ENCODE measurements at places on chromosomes 2 and 18. TPM values are rescaled to one million over a fixed set of nuclear protein-coding genes. Genes with fewer than 3 reads are reported as not detected.

The ALPP gene
- polyA plus RNA-seq = not detected

The LRP2 gene
- polyA plus RNA-seq = not detected

The RAD51AP2 gene
- polyA plus RNA-seq = not detected

The PREPL gene
- 22.1 TPM for polyA plus RNA-seq

The BOK gene
- polyA plus RNA-seq = not detected

The MC4R gene
- polyA plus RNA-seq = not detected

GRCh38 chr2:189210250-189211087 lies 30.9 kb upstream of the COL5A2 start:
- no peak for DNase-seq
- no peaks in the 10 kb centered on the region for H3K36me3 ChIP-seq
- no peaks in the 10 kb centered on the region for H3K4me1 ChIP-seq
- H3K27me3 ChIP-seq = peaks cover 8% of the 10 kb centered on the region
- no peak overlapping the region for H3K27ac ChIP-seq
- no peak overlapping the region for H3K4me3 ChIP-seq

- peak overlapping the region; percentile 93 for H3K27ac ChIP-seq
- H3K36me3 ChIP-seq = peaks cover 9% of the 10 kb centered on the region
- peaks cover 13% of the 10 kb centered on the region for H3K4me1 ChIP-seq
- DNase-seq = peak; percentile 59
These were observed 100.0 kb downstream of the BAZ2B start for GRCh38 chr2:159516241-159516758.

DNA sequence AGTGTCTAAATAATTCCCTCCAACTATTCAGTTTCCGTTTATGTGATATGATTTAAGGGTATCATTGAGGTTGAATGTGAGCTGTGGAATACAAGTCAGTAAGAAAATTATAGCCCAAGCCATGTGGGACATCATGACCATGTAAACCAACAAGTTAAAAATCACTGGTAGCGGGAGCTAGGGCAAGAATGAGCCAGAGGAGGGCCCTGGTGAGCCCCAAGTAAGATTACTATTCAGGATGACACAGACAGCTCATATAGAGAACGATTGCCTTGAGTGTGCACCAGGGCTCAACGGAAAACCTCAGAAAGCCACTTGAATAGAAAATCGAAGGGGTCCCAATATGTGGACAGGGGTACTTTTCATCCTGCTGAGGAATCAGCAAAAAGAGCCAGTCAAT lies 87.8 kb upstream of the RBMS1 start:
- H3K27ac ChIP-seq = no peak overlapping the region
- no peak overlapping the region for H3K4me3 ChIP-seq
- no peak for DNase-seq
- no peaks in the 10 kb centered on the region for H3K4me1 ChIP-seq
- no peaks in the 10 kb centered on the region for H3K27me3 ChIP-seq
- no peaks in the 10 kb centered on the region for H3K36me3 ChIP-seq

DNA sequence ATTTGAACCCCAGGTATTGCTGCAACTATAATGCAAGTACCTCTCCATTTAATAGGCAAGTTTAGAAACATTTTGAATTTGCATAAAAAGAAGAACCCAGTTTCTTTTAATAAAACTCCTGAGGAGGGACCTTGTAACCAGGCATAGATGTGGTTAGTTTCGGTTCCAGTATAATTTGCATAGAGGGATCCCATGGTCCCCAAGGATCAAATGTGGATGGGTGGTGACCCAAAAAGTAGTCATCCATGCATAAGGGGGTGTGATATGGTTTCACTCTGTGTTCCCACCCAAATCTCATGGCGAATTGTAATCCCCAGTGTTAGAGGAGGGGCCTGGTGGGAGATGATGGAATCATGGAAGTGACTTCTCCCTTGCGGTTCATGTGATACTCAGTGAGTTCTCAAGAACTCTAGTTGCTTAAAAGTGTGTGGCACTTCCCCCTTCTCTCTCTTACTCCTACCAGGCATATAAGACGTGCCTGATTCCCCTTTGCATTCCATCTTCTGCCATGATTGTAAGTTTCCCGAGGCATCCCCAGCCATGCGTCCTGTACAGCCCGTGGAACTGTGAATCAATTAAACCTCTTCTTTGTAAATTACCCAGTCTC lies 40.2 kb upstream of the SKA1 start:
- H3K27me3 ChIP-seq = no peaks in the 10 kb centered on the region
- peaks cover 64% of the 10 kb centered on the region for H3K4me1 ChIP-seq
- peak overlapping the region; percentile 76 for H3K27ac ChIP-seq
- H3K4me3 ChIP-seq = peak overlapping the region; percentile 60

GRCh38 chr2:217293607-217294006 lies 433.7 kb upstream of the TNP1 start:
- no peak for DNase-seq
- H3K4me3 ChIP-seq = no peak overlapping the region
- H3K27ac ChIP-seq = no peak overlapping the region
- H3K27me3 ChIP-seq = peaks cover 51% of the 10 kb centered on the region
- H3K4me1 ChIP-seq = no peaks in the 10 kb centered on the region

DNA sequence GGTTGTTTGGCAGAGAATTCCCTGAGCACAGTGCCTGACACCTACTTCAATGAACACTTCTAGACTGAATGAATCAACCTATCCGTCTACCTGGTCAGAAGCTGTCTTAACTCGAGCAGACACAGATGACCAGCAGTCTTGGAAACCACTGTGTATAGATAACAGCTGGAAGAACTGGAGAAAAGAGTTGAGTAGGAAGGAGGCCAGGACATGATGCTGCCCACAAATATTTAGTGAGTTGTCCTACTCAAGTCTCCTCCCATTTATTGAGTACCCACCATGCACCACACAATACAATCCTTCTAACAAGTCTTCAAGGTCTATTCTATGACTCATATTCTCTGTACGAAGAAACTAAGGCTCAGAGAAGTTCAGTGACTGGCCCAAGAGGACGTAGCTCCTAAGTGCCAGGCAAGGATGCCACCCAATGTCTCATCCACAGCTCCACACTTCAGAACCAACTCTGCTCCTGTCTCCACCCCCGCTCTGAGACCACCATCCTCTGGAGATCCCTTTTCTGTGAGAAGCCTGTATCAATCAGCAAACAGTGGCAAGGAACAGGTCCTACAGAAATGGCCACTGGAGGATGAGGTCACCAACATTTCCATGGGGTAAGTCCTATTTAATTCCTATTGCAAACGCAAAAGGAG lies 62.2 kb downstream of the GALNT14 start:
- no peak overlapping the region for H3K27ac ChIP-seq
- no peak overlapping the region for H3K4me3 ChIP-seq
- no peaks in the 10 kb centered on the region for H3K27me3 ChIP-seq
- no peaks in the 10 kb centered on the region for H3K36me3 ChIP-seq
- DNase-seq = no peak
- no peaks in the 10 kb centered on the region for H3K4me1 ChIP-seq

GRCh38 chr2:38376346-38377049 lies 575 bp downstream of the ATL2 start:
- H3K27me3 ChIP-seq = no peaks in the 10 kb centered on the region
- H3K4me1 ChIP-seq = peaks cover 42% of the 10 kb centered on the region
- peak overlapping the region; percentile 96 for H3K27ac ChIP-seq
- peak overlapping the region; percentile 98 for H3K4me3 ChIP-seq

GRCh38 chr18:75429975-75430374 lies 2.5 kb upstream of the SMIM21 start:
- DNase-seq = no peak
- no peak overlapping the region for H3K4me3 ChIP-seq
- no peaks in the 10 kb centered on the region for H3K4me1 ChIP-seq
- H3K36me3 ChIP-seq = no peaks in the 10 kb centered on the region
- H3K27me3 ChIP-seq = peaks cover 5% of the 10 kb centered on the region

GRCh38 chr2:119694845-119695521 lies 16.0 kb downstream of the TMEM177 start:
- DNase-seq = no peak
- H3K27ac ChIP-seq = no peak overlapping the region
- peaks cover 7% of the 10 kb centered on the region for H3K27me3 ChIP-seq
- H3K4me3 ChIP-seq = no peak overlapping the region
- no peaks in the 10 kb centered on the region for H3K36me3 ChIP-seq
- H3K4me1 ChIP-seq = no peaks in the 10 kb centered on the region

DNA sequence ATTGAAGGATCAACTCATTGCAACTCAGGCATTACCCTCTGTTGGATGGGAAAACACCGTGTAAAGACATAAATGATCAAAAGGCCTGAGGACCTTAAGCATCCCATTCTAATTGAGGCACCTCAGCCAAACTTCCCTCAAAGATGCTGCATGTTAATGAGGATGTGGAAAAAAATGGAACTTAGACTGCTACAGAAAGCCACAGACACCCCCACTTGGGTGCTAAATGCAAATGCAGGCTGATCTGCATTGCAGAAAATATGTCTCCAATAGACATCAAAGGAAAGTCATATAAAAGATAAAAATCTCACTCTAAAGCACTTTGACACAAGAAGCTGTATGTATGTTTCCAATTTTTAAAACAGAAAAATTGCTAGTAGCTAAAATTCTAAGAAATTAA lies 504.7 kb downstream of the KCNJ3 start:
- H3K27ac ChIP-seq = no peak overlapping the region
- no peaks in the 10 kb centered on the region for H3K27me3 ChIP-seq
- no peak overlapping the region for H3K4me3 ChIP-seq
- no peaks in the 10 kb centered on the region for H3K4me1 ChIP-seq
- no peaks in the 10 kb centered on the region for H3K36me3 ChIP-seq

DNA sequence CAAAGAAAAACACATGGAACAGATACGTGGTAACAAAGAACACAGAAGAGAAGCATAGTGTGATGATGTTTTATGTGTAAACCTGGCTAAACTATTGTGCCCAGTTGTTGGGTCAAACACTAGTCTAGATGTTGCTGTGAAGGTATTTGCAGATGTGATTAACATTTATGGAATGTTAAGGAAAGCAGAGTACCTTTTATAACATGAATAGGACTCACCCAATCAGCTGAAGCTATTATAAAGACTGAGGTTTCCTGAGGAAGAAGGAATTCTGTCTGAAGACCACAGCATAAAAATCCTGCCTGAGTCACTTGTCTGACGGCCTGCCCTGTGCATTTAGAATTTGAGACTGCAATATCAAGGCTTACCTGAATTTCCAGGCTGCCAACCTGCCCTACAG lies 253.1 kb downstream of the DYM start:
- no peak overlapping the region for H3K4me3 ChIP-seq
- H3K36me3 ChIP-seq = no peaks in the 10 kb centered on the region
- H3K4me1 ChIP-seq = peaks cover 9% of the 10 kb centered on the region
- peak overlapping the region; percentile 78 for H3K27ac ChIP-seq
- no peak for DNase-seq

DNA sequence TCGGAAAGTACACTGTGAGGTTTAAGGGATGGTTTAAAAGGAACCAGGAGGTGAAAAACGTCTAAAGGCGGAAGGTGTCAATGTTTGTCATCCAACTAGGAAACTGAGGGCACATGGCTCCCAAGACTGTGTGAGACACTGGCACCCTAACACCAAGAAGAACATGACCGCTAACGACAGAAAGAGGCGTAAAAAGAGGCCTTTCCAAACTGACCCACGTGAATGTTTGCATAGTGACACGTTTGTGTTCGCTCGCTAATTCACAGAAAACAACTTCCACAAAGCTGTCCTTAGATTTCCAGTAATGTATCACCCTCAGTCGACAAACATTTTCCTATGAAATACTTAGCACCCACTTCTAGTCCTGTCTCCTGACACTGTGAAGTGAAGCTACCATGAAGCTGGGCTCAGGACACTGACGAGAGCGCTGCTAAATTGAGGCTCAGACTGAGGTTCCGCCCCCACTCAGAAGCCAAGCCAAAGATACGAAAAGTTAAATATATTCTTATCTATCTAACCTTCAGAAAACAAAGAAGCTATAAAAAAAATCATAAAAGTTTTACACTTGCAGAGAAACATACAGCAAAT lies 86.5 kb downstream of the ZNF516 start:
- H3K27me3 ChIP-seq = no peaks in the 10 kb centered on the region
- no peak for DNase-seq
- peaks cover 10% of the 10 kb centered on the region for H3K36me3 ChIP-seq
- H3K27ac ChIP-seq = no peak overlapping the region
- peaks cover 38% of the 10 kb centered on the region for H3K4me1 ChIP-seq

DNA sequence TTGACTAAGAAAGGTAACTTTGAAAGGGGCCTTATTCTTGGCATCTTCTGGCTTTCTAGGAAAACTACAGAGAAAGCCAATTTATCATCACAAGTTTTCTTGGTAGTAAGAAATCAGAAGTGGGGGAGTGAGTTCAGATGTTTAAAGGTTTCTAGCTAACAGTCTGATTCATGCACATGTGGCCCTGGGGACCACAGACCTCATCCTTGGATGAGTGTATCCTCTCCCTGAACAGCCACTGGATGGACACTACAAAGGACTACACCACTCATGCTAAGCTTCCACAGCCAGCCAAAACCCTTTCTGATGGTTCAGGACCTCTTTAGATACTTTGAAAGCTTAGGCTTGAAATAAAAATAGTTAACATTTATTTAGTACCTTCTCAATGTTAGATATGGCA lies 218.3 kb upstream of the STK17B start:
- DNase-seq = no peak
- H3K36me3 ChIP-seq = no peaks in the 10 kb centered on the region
- no peak overlapping the region for H3K27ac ChIP-seq
- H3K4me1 ChIP-seq = no peaks in the 10 kb centered on the region
- no peaks in the 10 kb centered on the region for H3K27me3 ChIP-seq

- no peaks in the 10 kb centered on the region for H3K4me1 ChIP-seq
- no peak overlapping the region for H3K27ac ChIP-seq
- no peak overlapping the region for H3K4me3 ChIP-seq
- DNase-seq = no peak
These were observed 43.1 kb downstream of the COX7A2L start for GRCh38 chr2:42317945-42318344.

- no peaks in the 10 kb centered on the region for H3K27me3 ChIP-seq
- H3K27ac ChIP-seq = no peak overlapping the region
- no peak overlapping the region for H3K4me3 ChIP-seq
- DNase-seq = no peak
- H3K36me3 ChIP-seq = no peaks in the 10 kb centered on the region
These were observed 4.5 kb upstream of the TMBIM1 start for GRCh38 chr2:218296847-218297246.

- H3K4me3 ChIP-seq = no peak overlapping the region
- peaks cover 63% of the 10 kb centered on the region for H3K27me3 ChIP-seq
- no peaks in the 10 kb centered on the region for H3K4me1 ChIP-seq
- DNase-seq = no peak
- no peak overlapping the region for H3K27ac ChIP-seq
These were observed 78.7 kb upstream of the OTOF start for GRCh38 chr2:26556309-26557243.

DNA sequence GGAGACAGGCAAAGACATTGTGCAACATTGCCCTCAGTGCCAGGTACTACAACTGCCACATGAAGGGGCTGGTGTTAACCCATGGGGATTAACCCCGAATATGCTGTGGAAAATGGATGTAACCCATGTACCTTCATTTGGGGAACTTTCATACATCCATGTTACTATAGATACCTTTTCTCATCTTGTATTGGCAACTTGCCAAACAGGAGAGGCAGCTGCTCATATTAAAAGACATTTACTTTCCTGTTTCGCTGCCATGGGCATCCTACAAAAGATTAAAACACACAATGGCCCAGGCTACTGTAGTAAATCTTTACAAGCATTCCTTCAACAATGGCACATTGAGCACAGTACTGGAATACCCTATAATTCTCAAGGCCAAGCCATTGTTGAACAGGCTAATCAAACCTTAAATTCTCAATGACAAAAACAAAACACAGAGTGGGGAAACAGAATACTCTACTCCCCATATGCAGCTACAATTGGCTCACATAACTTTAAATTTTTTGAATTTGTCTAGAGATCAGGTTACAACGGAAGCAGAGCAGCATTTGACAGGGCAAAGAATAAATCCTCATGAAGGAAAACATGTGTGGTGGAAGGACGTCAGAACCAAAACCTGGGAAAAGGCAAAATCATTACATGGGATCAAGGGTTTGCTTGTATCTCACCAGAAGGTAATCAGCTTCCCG lies 1723.5 kb upstream of the LRRTM1 start:
- no peaks in the 10 kb centered on the region for H3K4me1 ChIP-seq
- H3K27ac ChIP-seq = no peak overlapping the region
- DNase-seq = no peak
- H3K27me3 ChIP-seq = no peaks in the 10 kb centered on the region
